Stimulated activated naive CD8-positive, alpha-beta T cell treated with anti-CD3 and anti-CD28 coated beads, Interleukin-15, amount 100 ng/mL, for 72 hours (primary cell): ENCODE measurements at places on chromosomes 6 and 20.

DNA sequence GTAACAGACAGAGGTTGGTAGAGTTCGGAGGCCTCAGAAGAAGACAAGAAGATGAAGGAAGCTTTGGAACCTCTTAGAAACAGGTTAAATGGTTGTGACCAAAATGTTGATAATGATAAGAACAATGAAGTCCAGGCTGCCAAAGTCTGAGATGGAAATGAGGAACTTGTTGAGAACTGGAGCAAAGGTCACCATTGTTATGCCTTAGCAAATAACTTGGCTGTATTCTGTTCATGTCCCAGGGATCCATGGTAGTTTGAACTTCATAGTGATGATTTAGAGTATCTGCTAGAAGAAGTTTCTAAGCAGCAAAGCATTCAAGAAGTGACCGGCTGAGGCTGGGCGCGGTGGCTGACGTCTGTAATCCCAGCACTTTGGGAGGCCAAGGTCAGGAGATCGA, 11.1 kb upstream of the LSM14B start:
- no peak for DNase-seq

DNA sequence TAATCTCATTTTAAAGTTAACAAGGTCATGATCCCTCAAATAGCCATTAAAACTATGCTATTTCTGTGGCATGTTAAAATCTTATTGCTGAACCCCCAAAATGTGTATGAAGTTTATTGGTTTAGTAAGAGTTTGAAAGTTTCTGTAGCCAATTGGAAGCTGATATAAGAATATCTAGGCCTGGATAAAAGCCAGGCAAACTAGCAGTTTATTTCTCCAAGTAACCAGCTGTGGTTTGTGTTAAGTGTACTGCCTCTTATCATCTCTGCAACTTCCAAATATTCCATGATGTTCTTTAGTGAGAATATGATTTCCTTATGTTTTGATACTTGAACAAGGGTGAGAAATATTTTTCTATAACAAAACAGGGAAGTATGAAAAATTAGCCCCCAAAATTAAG, 76.7 kb downstream of the PRSS35 start:
- no peak for DNase-seq

GRCh38 chr6:64238071-64238470, 602.5 kb downstream of the PHF3 start:
- DNase-seq = no peak

DNA sequence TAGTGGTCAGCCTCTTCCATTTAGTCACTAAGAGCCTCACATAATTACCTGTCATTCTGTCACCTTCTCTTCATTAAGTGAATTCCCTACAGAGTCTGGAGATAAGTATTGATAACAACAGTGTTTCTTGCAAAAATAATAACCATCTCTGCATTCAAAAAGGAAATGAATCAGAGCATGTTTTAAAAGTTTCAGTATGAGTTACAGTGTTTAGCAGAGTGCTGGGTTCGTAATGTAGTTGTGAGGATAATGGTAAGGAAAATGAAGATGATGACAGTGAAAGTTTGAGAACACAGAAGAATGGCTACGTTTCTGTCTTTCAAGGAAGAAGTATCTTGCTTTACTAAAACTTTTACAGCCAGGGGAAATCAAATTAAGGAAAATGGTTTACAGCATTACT, 31.3 kb downstream of the GPRC6A start:
- DNase-seq = no peak

GRCh38 chr6:87700397-87701343, 1.4 kb downstream of the AKIRIN2 start:
- DNase-seq = no peak

DNA sequence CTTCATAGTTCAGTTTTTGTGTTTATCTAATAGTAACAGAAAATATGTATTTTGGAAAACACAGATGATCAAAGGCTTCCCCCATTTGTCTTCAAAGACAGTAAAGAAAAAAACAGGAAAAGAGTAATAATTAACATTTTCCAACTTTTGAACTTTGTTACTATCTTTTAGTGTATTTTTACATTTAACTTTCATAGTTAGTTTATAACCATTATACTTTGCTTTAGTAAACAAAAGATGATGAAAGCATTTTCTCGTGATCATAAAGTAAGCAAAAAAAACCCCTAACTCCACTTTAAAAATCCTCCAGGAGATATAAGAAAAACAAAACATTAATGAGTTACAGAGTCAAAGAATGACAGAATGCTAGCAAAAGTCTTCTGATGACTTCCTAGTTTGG, 13.6 kb upstream of the GPRC6A start:
- DNase-seq = no peak

DNA sequence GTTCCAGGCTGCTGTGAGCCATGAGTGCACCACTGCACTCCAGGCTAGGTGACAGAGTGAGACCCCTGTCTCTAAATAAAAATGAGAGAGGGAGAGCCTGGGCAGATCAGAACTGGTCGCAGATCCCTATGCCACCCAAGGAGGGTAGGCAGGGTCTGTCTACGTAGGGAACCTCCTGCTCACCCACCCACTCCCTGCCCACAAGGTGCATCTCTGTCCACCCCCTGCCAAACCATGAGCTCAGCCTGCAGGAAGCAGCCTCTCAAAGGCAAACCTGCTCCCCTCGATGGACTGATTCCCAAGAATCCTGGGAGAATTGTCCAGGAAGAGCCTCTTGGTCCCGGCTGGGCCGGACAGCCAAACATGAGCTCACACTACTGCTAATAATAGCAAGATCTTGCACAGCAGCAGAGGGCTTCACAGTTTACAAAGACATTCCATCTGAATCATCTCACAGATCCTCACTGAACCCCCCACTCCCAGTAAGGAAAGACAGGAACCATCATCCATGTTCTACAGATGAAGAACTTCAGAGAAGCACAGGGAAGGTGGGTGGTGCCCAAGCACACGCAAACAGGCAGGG, 27.8 kb upstream of the TLDC2 start:
- no peak for DNase-seq

GRCh38 chr6:143697076-143697800, 19.5 kb downstream of the PHACTR2 start:
- no peak for DNase-seq

GRCh38 chr20:40600441-40601219, 88.4 kb downstream of the MAFB start:
- DNase-seq = no peak

DNA sequence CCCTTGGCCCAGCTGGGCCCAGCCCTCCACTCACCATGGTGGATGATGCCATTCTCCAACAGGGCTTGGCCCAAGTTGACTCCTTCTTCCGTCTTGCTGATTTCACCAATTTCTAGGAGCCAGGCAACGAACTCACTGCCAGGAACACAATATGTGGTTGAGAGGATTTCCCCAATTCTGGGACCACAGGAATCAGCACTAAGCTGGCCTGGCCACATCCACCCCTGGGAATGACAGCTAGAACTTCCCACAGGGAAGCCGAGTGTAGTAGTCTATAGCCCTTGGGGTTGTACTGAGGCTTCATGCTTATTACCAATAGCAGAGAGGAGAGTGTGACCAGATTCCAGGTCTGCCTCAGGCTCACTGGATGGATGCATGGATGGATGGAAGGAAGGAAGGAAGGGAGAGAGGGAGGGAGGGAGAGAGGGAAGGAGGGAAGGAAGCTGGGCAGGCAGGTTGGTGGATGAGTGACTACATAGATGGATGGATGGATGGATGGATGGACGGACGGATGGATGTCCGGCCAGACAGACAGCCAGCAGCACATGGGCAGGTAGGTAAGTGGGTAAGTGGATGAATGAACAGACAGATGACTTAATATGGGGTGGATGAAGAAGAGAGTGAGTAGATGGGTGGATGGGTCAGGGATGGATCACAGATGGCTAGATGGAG, 146.5 kb downstream of the PREX1 start:
- no peak for DNase-seq

- DNase-seq = peak; percentile 98
These were observed at the start of the genes RXRB and SLC39A7 for GRCh38 chr6:33200219-33201146. Gene RXRB, minus strand, starts transcription at chr6:33200665. Its CDS starts 189 bp downstream, at chr6:33200476. Gene SLC39A7, plus strand, starts transcription at chr6:33200867. Its CDS starts 379 bp downstream, at chr6:33201246.
